Lung microvascular endothelial cell (primary cell): ENCODE measurements at places on chromosomes 13 and 19.

DNA sequence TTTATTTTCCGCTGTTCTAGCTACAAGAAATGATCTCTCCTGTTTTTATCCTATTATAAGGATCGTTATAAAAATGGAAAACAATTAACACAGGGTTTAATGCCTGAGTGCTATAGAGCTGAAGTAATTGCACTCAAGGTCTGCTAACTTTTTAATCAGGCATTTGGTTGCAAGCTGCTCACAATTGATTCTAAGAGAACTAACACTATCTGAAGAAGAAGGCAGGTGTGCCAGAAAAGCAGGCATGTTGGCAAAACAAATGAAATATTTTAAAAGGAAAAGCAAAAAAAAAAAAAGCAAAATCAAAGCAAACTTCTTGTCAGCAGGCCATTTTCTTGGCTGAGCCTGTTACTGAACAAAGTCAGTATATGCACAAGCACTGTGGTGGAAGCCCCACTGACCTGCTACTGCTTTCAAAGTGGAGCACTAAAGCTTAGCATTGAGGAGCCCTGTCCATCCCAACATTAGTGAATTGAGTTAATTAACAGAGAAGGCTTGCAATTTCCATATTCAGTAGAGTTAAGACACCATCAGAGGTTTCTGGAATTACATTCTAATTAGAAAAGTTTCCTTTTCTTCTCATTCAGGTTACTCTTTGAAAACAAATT is 574.2 kb downstream of the PCDH9 start:
- no peak for DNase-seq

DNA sequence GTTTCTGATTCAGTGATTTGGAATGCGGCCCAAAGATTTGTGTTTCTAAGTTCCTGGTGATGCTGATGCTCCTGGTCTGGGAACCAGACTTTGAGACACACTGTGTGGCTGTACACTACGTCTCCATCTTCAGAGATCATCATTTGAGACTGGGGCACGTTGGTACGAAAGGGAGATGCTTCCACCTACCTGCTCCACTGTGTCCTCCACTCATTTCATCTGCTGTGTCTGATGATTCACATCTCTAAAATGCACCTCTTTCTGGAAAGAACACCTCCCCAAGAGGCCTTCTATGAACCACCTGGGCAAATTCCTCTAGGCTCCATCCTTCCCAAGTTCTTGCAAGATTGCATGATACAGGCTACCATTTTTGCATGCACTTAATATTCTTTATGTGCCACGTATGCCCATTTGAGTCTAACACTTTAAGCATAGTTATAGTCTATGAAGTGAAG is 58.6 kb downstream of the ERCC5 start:
- no peak for DNase-seq

DNA sequence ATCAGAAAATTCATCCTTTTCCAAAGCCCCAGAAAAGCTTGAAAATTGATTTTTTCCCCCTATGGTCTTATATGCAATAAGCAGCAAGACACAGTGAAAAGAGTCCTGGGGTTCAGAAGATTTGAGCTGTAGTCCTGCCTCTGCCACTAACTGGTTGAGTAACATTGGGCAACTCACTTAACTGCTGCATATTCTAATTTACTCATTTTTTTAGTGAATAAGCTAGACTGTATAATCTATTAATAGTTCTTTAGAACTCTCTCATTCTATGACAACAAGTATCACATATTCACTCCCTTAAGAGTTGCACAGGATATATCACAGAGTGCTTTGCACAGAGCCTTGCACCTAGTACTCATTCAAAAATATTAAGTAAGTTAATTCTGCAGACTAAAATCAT is 110.8 kb downstream of the STOML3 start:
- no peak for DNase-seq

- peak; percentile 78 for DNase-seq
Measured at GRCh38 chr13:75724752-75725517, 88.8 kb downstream of the LMO7 start.

- no peak for DNase-seq
Measured at GRCh38 chr19:49971991-49972411, 11.0 kb upstream of the SIGLEC11 start.

GRCh38 chr19:49453013-49453756 is at the start of gene ALDH16A1:
Gene ALDH16A1, plus strand, starts transcription at chr19:49453225. Its CDS starts 107 bp downstream, at chr19:49453332.
- DNase-seq = peak; percentile 99

GRCh38 chr13:47415048-47415447 is 518.2 kb upstream of the HTR2A start:
- no peak for DNase-seq

GRCh38 chr13:75432811-75433244 is 49.1 kb downstream of the TBC1D4 start:
- DNase-seq = no peak

- DNase-seq = peak; percentile 77
Measured at GRCh38 chr19:50330365-50331078, 1.3 kb upstream of the KCNC3 start.

- DNase-seq = no peak
Measured at GRCh38 chr19:48633148-48634035, 3.8 kb downstream of the DBP start.

GRCh38 chr13:93338906-93339305 is 112.3 kb downstream of the GPC6 start:
- no peak for DNase-seq

DNA sequence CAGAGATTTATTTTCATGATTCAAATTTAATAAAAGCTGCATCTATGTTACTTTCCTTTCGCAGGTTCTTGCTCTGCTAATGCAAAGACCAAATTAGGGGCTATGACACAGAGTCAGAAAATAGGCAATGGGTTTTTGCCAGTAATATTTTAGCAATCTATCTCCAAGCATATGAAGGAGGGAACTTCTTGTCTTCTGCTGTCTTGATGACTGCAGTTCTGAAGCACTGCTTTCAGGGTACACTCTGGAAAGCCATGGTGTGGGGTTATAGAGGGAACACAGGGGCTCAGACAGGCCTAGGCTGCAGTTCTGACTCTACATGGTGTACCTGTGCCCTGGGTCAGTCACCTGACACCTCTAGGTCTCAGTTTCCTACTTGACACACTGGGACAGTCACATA is 263.4 kb downstream of the DNAJC15 start:
- no peak for DNase-seq
